ENCODE measurements at places on chromosomes 7 and 10. TPM values are rescaled to one million over a fixed set of nuclear protein-coding genes. Genes with fewer than 3 reads are reported as not detected.

DNA sequence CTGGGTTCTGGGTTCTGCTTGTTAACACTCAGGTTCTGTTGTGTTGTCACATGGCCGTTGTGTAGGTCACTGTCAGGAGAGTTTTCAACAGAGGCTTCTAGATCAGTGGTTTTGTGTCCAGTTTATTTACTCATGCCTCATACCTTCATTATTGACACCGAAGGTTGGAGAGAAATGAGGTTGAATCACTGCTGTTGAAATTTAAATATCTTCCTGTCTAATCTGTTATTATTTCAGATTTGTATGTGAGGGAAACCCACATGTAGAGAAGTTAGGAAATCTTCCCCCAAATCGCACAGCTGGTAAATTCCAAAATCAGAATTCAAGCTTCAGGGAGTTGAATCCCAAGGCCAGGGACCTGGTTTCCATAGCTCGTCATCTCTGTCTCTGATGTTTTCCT lies 28.3 kb upstream of the KLF6 start:
- no peak for DNase-seq

GRCh38 chr7:95425694-95426093 lies 9.1 kb downstream of the PON2 start:
- DNase-seq = no peak

GRCh38 chr10:87861566-87861952 lies 1.8 kb downstream of the KLLN start:
- peak; percentile 82 for DNase-seq

DNA sequence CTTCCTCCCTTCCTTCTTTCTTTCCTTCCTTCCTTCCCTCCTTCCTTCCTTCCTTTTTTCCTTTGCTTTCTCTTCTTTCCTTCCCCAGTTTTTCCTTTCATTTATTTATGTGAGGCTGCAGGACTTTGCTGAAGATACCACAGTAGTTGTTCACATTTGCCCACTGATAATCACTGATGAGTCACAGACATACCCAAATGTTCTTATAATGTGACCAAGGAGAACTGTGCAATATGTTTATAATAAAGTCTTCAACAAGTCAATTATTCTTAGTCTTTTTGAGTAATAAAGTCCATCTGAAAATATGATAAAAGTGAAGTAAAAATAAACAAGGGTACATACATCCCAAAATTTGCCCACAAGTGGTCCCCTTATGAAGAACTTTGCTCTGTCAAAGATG lies 159.7 kb downstream of the GNAI1 start:
- DNase-seq = no peak

- DNase-seq = peak; percentile 64
Measured at GRCh38 chr10:50421026-50421719, 169.9 kb upstream of the ASAH2 start.

GRCh38 chr10:116487522-116488430 lies 58.0 kb upstream of the PNLIP start:
- DNase-seq = no peak

DNA sequence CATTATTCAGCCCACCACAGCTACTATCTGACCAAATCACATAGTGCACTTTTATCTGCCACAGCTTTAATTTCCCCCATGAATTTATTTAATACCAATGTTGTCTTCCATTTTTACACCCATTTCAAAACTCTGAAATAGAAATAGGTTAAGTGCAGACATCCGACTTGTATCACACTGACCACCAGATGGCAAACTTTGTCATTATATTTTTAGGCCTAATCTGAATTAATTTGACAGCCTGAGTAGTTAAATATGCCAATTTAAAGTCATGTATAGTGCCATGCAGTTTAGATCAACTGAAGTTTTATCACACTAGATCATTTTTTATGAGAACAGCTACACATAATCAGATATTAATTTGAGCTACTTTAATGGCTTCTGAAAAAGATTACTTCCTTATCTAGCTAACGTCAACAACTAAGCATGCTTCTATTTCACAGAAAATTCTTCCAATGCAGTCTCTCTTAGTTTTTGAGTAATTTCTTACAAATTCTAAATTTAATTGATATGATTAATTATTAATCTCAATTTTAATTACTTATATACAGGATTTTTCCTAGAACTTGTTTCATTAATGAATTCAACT lies 566.4 kb downstream of the GFRA1 start:
- DNase-seq = peak; percentile 16

Gene BICC1
- not detected for total RNA-seq

Gene SPACDR
- total RNA-seq = 2.4 TPM

Gene SPOCK2
- total RNA-seq = 6.3 TPM
